BE2C (cell line): ENCODE measurements at places on chromosomes 7 and 10.

DNA sequence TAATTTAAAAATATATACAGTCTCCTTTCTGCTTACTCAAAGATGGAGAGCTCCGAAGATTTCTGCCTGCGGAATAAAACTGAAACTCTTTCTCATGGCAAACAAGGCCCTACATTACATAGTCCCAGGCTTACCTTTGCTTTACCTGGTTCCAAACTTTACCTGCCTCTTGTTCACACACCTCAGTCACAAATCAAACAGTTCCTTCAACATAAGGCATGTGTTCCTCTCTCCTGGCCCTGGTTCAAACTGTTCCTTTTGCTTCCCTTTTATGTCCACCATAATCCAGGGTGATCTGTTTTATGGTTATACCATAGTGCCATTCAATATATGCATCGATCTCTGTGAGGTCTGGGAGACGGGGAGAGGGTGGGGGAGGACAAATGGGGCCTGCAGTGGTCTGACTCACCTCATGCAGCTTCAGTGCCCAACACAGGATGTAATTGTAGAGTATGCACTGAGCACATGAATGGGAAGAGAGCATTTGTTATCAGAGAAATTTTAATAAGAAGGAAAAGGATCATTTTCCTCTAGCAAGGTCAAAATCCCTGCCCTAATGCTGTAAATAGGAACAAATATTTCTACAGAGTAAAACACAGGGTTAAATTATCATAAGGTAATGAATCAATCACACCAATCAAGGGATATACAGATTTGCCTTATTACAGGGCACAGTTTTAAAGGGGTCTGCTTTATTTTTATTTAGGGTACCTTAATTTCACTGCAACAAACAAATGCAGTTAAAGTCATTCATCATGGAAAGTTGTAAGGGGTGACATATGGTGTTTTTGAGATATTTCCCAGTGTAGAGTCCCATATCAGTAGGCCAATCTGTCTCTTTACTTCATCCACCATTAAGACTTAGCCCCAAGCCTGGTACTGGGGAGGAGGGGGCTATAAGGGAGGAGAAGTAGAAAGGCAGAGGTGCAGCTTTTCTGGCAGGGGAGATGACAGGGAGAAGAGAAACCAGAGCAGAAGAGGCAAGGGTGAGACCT is 88.8 kb upstream of the PDE1C start:
- DNase-seq = no peak

DNA sequence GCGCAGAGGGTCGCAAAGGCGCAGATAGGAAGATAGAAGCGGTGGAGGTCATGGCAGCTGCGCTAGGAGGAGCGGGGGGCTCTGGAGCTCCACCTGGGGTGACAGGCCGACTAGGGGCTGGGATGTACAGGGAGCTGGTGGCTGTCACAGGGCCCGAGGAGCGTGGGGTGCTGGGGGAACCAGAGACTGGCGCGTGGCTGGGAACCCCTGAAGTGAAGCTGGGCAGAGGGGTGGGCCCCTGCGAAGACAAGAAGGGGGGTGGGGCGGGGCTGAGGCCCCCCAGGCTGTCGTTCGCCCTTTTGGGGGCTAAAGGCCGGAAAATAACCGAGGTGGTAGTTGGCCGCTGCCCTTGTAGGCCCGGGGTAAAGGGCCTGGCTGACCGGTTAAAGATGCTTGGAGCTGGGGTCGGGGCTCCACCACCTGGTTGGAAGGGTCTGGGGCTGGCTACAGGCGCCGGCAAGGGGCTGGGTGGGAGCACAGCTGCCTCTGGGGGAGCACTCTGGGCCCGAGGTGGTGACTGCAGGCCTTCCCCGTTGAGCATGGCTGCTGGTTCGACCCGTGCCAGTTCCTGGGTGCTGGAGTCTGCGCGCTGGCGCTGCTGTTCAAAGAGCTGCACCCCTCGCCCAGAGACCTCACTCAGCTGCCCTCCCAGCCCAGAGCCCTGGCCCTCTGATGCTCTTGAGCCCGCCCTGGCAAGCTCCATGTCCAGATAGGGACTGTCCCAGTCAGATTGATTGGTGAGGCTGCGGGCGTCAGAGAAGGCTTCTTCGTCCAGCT is 6.8 kb upstream of the MYOZ1 start:
- DNase-seq = peak; percentile 20

DNA sequence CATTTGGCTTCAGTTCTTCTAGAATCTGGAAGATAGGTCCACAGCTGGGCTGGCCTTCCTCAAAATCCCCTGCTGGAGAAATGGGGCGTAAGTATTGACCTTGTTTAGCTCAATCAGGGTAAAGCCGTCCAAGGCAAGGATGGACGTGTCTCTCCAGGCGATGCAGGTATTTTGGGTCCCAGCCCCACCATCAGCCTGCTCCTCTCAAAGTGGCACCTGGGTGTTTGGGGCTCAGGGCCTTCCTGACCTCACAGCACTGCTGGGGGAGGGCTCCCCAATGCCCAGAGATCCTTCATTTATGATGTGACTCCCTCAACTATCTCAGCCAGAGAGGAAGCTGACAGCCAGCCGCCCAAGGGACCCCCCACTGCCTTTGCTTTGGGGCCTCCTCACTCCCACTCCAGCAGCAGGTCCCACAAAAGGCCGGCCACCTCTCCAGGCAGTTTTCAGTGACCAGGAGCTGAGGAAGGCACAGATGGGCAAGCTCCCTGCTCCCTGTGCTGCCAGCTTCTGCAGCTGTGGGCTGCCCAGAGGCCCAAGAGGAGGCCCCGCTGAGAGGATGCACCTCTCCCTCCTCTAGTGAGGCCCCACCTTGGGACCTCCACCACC is 140.0 kb upstream of the TCERG1L start:
- DNase-seq = no peak

DNA sequence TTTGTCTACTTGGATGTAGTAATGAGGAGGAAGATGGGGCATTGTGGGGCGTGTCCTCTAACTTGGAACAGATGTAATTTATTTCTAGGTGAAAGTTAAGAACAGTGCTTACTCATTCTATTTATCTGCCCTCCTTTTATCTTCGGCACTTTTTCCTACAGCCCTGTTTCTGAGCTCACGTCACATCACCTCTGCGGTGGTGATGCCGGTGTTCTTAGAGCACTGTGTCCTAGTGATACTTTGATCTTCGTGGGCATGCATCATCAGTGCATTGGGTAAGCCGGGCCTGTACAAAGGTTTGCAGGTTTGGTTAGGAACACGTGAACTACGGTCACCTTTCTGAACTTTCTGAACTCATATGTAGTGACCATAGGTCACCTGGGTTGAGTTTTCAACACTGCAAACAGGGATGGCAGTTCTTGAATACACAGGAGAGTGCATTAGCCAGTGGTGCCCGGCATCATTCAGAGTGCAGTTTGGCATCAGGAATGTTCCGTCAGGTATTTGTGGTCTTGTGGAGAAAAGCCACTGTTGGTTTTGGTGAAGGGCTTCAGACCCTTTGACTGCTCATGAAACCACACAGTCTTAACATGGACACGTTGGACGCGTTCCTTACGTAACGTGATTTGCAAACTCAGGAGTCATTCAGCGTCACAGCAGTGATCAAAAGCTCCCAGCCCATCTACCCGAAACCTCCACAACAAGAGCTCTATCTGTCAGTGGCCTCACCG is 5.6 kb downstream of the POR start:
- DNase-seq = no peak

- no peak for DNase-seq
Measured at GRCh38 chr10:98168766-98169165, 34.3 kb downstream of the R3HCC1L start.

GRCh38 chr7:90488220-90488619 is 18.8 kb downstream of the PTTG1IP2 start:
- DNase-seq = no peak

GRCh38 chr7:85815526-85815925 is 628.7 kb upstream of the SEMA3D start:
- no peak for DNase-seq

DNA sequence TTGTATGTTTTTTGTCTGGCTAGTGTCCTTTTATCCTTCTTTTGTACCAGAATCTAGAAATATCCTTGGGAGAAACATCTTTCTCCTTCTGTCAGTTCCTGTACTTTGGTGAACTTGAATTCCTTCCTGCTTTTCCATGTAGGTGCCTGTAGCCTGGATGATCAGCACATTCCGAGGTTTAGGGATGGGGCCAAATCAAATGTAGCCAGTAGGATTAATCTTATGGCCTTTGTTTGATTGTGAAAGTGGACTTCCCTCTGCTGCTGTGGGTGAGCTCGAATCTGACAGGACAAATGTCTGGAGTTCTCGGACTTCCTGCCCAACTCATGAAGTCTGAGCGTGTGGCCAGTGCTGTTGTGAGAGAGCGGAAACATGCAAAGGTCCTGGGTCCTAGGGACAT is 33.2 kb upstream of the NAMPT start:
- DNase-seq = no peak

DNA sequence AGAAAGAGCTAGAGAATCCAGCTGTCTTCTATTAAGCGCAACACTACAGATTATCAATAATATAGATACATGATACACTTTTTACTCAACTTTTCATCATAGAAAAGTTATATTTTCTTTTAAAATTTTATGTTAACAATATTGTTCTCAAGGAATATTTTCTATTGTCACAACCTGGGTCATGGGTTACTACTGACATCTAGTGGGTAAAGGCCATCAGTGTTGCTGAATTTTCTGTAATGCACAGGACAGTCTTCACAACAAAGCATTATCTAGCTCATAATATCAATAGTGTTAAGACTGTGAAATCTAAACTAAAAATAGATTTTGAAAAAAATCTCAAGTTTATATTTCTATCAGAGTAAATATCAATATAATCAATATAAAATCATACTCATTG is 209.8 kb downstream of the ZNF33B start:
- DNase-seq = no peak

DNA sequence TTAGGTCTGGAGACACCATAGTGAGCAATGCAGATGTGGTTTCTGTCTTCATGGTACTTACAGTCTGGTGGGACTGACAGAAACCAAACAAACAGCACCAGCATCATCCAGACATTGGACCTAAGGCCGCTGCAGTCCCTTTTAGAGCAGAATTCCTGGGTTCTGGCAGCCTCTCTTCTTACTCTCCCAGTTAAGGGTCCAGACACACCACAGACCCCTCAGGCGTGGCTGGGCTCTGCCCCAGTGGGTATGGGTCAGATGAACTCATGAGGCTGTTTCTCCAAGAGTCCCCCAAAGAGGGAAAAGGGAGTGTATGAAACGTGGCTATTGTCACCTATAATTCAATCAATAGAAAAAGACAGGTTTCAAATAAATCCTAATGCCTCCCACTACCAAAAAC is 31.3 kb downstream of the PRLHR start:
- DNase-seq = no peak

DNA sequence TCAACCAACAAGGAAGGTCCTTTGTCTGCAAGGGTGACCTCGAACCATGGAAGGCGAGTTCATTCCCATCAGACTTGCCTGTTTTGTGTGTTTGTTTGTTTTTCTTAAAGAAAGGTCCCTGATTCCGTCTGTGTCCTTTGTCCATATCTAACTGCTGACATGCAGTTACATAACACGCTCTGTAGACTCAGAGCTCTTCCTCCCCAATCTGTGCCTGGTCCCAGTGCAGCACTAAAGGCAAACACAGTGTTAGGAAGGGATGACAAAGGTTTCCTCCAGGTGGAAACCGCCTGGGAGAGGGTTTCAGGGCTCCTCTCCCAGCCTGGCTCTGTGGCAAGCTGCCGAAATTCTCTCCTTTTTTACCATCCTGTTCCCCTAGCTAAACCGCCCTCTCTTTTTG is 13.4 kb downstream of the JCAD start:
- DNase-seq = no peak

DNA sequence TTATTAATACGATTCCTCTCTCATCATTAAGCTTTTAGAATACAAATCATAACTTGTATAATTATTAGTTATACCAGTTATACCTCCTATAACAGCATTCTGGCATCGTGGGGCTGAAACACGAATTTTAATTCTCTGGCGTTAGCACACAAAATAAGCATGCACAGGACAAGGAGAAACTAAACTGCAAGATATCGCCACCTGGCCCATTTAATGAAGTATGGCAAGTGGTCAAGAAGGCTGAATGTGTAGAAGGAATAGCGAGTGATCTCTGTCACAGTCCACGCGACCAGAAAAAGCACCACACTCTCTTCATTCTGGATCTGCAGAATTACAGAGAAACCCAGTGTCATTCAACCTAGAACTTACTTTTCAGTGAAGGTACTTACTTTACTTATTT is 18.1 kb downstream of the HACD1 start:
- no peak for DNase-seq

DNA sequence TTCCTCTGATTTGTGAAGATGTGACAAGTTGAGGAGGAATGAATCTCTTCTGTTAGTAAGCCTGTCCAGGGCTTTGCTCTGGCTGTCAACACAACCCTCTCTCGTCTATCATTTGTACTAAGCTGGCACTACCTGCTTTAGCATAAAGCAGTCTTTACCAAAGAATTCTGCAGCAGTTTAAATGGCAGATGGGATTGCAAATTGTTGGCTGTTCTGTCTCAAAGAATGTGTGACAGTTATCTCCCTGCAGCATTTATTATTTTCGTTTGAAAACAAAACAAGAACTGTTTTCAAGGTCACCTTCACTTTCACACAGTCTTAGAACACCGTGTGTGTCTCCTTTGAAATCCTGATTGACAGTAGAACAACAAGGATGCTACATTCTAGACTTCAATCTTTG is 4.8 kb upstream of the LAMB1 start:
- no peak for DNase-seq

- no peak for DNase-seq
Measured at GRCh38 chr7:30252885-30253795, 31.3 kb upstream of the ZNRF2 start.

DNA sequence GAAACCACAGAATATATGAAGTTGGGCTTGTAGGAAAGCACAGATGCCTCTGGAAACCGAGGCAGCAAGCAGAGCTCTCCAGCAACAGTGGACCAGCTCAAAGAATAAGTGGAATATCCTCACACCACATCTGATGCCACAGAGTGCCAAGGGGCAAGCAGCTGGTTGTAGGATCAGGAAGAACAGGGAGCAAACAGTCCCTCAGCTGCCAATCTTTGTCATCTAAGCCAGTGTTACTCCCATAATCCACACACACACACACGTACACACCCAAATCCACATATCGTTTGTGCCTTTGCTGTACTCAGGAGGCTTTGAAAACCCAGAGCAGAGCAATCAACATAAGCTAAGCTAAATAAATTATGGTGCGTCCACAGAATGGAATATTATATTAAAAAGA is 20.7 kb upstream of the SEC24C start:
- no peak for DNase-seq

- DNase-seq = no peak
Measured at GRCh38 chr10:81662837-81663236, 212.2 kb upstream of the NRG3 start.

GRCh38 chr7:11315666-11316258 is 342.1 kb downstream of the PHF14 start:
- DNase-seq = no peak

DNA sequence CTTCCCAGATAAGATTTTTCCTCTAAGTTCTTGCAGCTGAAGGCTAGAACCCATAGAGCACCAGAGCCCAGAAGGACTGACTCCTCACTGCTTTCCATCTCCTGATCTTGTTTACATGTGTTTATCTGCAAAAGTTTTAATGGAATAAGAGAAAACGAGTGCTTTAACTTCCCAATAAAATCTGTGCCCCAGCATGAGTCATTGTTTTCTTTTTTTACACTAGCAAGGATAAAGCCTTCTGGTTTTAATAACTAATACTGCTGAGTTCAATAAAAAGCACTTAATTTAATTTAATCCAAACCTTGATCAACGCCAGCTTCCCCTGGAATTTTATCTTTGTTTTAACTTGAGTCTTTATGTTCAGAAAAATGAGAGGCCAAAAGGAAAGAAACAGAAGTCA is 227.6 kb downstream of the HPSE2 start:
- DNase-seq = no peak
